ENCODE measurements at places on chromosomes 16 and 17. TPM values are rescaled to one million over a fixed set of nuclear protein-coding genes. Genes with fewer than 3 reads are reported as not detected.

GRCh38 chr17:29544066-29544465 lies 22.8 kb downstream of the ABHD15 start:
- no peak for DNase-seq

- no peak for DNase-seq
Measured at GRCh38 chr17:83057793-83058265, 21.6 kb upstream of the METRNL start.

The SP6 gene
- under 0.01 TPM for total RNA-seq

The PLD6 gene
- total RNA-seq, result 1.1 TPM

The DRG2 gene
- 43.6 TPM for total RNA-seq

Measured in IMR-90 (cell line).